RCC 7860 (cell line): ENCODE measurements at places on chromosomes 12 and 14.
A peak's percentile ranks its signal among the peaks of the same experiment; 100 is the strongest.

GRCh38 chr12:18479256-18479655 is 217.9 kb downstream of the PIK3C2G start:
- DNase-seq: no peak

GRCh38 chr14:87712396-87713090 is 280.4 kb downstream of the GALC start:
- no peak for DNase-seq

DNA sequence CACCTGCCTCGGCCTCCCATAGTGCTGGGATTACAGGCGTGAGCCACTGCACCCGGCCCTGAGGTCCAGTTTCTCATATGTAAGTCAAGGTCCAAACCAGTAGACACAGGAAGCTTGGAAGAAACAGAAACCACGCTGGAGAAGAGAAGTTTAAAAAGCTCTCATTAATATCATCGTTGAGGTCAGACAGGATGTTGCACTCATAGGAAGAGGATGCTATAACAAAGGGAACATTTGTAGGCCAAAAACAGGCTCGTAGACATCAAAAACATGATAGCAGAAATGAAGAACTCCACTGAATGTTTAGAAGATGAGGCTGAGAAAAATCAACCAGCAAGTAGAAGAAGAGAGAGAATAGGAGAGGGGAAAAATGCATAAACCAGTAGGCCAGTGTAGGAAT is 46.8 kb downstream of the ACACB start:
- no peak for DNase-seq

DNA sequence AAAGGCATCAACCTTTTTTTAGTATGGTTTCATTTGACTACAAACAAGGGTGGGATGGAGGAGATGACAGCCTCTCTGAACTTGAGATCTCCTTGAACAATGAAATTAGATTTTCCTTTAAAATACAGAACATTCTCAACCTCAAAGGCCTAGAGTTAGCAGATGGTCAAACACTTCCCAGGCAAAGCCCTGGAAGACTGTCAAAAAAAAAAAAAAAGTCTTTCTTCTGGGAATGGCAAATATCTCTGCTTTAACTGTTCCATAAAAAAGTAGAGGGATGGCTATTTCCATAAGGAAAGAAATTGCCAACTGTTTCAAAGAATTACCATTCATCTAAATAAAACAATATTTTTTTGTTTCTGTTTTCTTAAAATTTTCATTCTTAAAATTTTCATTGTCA is 870.8 kb downstream of the GALC start:
- no peak for DNase-seq

DNA sequence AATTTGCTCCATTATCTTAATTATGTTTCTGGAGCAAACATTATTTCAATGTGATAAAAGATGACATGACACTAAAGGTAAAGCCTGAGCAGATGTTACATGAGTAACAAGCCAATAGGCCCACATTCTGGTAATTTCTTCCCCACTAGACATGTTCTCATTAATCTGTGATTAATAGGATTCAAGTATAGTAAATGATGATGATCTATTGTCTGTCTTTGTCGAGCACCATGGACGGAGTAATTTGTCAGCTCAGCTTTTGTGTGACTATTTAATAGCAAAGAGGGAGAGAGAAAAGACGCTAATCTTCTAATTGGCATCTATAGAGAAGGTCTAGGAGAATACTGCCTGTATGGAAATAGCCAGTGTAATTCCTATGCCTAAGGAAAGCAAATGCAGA is 62.2 kb upstream of the INSM2 start:
- DNase-seq: no peak

DNA sequence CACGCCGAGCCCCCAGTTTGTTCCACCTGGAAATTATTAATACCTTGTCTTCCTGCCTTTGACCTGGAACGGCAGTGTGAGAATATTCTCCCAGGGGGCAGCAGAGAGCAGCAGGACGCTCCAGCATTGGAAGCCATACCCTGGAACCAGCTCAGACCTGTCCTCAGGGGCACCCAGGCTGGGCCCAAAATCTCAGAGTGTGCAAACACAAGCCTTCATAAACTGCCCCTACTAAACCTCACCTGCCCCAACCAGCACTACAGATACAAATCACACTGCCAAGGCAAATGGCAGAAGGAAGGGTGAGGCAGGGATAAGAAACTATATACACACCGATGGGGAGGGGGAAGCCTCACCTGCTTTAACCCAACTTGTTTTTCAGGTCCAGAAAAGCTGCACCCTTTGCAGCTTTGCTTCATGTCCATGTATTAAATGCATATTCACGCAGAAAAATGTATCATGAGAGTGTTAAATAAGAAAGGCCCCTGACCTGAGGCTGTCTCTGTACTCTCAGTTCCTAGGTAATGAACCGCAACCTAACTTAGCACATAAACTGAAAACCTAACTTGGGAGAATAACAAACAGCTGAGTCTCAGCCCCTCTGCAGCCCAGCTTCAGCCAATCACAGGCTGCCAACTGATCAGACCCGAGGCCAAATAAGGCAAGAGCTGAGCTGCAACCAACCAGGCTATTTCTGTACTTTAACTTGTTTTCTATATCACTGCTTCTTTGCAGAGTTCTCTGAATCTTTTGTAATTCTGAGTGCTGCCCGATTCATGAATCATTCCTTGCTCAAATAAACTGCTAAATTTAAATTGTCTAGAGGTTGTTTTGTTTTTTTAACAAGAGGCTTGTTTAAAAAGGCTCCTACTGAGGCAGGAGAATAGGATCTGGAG is 130.1 kb downstream of the SPTSSA start:
- DNase-seq: no peak

- peak; percentile 4 for DNase-seq
Observed at GRCh38 chr14:61558271-61558670, 137.0 kb upstream of the HIF1A start.

DNA sequence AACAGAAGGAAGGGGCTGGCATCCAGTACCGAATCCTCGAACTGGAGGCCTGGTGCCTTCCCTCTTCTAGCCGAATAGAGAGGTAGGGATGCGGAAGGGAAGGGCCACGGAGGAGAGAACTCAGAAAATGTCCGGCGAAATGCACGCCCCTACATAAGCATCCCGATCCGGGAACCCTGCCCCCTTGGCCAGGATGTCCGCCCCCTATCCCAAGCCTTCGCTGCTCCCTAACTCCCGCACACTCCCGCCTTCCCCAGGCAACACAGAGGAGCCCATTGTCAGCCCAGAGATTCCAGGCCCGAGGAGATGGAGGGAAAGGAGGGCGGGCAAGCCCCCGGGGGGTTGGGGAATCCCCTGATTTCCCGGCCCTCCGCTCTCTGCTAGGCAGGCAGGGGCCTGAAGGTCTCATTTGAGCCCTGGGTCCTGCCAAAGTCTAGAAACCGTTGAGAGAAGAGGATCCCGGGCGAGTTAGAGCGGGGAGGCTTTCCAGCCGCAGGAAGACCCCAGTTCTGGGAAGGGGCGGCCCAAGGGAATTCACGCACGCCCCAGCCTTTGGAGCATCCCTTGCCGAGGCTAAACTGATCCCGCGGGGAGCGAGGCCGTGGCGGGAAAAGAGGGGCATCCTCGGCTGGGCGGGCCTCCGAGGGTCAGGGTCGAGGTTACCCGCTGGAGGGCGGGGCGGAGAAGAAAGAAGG is 569 bp upstream of the ARHGEF40 start:
- DNase-seq: no peak

- no peak for DNase-seq
Observed at GRCh38 chr12:55653031-55653430, 16.3 kb downstream of the OR10P1 start.

- DNase-seq: no peak
Observed at GRCh38 chr14:33273978-33274377, 335.3 kb downstream of the NPAS3 start.
